ENCODE measurements at places on chromosomes 4 and X.

- no peak for DNase-seq
Measured at GRCh38 chrX:147850875-147851274, 60.8 kb upstream of the FMR1 start.

DNA sequence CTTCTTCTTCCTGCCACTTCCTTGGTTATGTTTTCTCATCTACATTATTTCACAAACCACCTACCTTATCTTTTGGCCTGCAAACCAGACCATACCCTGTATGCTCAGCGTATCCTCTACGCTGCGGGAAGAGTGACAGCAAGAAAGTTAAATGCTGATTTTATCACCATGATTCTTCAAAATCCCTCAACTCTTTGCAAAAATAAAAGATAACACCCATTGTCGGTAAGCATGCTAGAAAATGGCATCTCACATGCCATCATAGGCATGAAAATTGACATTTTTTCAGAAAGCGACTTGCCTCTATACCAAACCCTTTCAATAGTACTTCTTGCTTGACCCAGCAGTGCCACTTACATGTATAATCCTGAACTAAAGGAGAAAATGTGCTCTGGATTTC is 102.0 kb downstream of the HPGD start:
- no peak for DNase-seq

- DNase-seq = no peak
Measured at GRCh38 chrX:152575331-152575730, 62.4 kb upstream of the GABRQ start.

DNA sequence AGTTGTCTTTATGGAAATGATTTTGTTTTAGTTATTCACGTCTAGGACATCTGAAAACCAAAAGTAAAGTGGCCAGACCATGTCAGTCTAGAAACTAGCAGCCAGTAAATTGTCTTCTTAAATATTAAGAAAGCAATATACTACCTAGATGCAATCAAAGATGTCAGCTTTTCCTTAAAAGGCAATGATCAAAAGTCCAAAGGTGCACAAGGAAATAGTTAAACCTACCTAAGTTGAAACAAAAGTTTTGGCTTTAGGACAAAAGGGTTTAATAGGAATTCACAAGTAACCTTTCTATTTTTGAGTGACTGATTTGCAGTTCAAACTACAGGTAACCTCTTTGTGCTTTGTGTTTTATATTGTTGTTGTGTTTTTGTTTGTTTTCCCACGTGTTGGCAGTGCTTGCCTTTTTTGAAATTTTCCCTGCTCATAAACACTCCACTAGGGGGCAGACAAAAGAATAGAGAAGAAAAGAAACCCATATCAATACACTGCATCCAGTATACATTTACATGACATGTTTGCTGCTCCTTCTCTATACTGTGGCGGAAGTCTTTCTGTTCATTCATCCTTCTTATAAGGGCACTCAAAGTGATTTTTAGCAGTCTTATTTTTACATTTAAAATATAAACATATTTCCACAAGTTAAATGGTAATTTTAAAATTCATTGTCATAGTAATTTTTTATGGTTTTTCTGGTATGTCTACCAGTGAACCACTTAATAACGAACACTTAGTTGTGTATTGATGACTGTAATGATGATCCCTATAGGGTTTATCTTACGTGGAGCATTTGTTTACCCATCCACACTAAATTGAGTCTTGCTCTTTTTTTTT is 62.7 kb downstream of the GAB1 start:
- no peak for DNase-seq

DNA sequence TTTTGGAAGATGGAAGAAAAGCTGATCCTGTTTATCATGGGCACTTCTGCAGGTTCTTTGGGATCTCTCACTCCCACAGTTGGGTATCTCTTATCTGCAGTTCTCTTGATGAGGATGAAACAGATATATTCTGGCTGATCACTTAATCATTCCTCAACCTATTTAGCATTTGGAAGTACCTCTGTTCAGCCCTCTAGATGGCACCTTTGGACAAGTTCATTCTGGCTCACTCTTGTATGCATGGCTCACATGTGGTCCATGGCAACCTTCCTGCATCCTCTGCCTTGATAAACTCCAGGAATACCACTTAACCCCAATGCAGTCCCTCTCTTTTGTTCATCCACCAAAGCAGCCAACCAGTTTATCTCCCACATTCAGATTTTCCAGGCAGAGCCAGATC is 74.2 kb downstream of the SMARCA5 start:
- DNase-seq = no peak

- no peak for DNase-seq
Measured at GRCh38 chr4:53919535-53919934, 144.9 kb downstream of the CHIC2 start.

- DNase-seq = no peak
Measured at GRCh38 chrX:67604979-67605703, 61.3 kb downstream of the AR start.

Measured in activated CD4-positive, alpha-beta T cell treated with anti-CD3 and anti-CD28 coated beads, Interleukin-2, amount 50 U/mL, for 48 hours (primary cell).